Cortex of kidney (tissue), 1 donor: ENCODE measurements at places on chromosomes 4 and X.

- no peak for DNase-seq
These were observed 37.2 kb downstream of the CLCN5 start for GRCh38 chrX:49959602-49960001.

GRCh38 chrX:110145311-110145710 is 142.4 kb downstream of the TMEM164 start:
- no peak for DNase-seq

GRCh38 chr4:154073107-154073822 is 284.4 kb upstream of the SFRP2 start:
- DNase-seq, result no peak

DNA sequence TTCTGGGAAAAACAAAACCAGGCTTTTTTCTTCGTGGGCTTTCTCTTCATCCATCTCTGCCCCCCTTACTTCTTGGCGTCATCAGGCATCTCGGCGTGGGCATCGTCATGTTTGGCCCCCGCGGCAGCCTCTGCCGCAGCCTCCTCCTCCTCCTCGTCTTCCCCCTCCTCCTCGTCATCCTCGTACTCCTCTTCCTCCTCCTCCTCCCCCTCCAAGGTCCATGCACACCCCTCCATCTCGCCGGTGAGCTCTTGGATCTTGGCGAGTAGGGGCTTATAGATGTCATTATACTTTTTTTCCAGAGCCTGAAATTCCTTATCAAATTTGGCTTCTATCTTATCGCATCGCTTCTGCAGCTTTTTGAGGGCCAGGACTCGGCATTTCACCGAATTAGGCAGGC is 488 bp downstream of the NAP1L5 start:
- DNase-seq, result no peak
